ENCODE measurements at places on chromosomes 2 and 18.

DNA sequence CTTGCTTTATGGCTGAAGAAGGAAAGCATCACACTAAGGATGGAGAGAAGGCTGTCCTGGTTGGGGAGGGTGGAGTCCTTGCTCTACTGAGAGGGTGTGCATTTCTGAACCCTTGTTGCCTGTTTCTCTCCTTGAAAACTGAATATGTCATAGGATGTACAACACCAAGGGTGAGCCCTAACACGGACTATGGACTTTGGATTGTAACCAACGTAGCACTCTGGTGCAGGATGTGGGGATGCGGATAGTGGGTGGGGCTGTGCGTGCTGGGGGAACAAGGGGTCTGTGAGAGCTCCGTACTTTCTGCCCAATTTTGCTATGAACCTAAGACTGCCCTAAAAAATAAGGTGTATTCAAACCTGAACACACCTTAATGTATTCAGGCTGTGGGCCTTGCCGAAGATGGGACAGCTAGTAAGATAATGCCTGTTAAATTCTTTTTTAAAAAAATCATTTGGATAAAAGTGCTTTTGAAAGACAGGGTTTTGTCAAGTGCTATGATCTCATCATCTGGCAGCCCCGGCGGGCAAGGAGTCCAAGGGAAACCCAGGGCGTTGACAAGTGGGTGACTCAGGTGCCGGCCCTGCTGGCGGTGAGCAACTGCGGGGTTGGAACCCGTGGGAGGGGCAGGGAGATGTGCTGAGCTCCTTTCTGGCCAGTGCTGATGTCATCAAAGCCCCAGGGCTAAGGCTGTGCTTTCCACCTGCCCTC is 54.0 kb downstream of the GATA6 start:
- no peak for DNase-seq

- DNase-seq = peak; percentile 13
These were observed 533.4 kb downstream of the ERBB4 start for GRCh38 chr2:212005085-212005671.

- no peak for DNase-seq
These were observed 234.0 kb downstream of the EPHA4 start for GRCh38 chr2:221337957-221338685.

DNA sequence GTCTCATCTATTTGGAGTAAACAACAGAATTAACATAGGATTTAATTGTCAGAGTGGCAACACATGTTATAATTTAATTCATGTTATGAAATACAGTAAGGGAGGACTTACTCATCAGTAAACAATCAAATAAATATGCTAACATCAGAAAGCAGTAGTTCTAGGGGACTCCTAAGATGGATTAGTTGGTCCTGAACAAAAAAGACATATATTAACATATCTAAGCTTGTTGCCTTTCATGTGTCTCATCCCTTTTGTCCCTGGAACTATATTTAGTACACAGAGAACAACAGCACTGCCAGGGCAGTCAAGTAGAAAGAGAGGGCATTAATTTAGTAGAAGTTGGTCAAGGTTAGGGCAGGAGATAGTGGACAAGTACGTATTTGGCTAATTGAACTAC is 117.8 kb upstream of the FZD5 start:
- DNase-seq = no peak
